ENCODE measurements at places on chromosomes 12 and 14.
A peak's percentile ranks its signal among the peaks of the same experiment; 100 is the strongest.

- DNase-seq = peak; percentile 17
Measured at GRCh38 chr12:107759410-107759809, 1.5 kb downstream of the PRDM4 start.

GRCh38 chr12:122984612-122985337, 4.3 kb downstream of the ARL6IP4 start:
- no peak for DNase-seq

- DNase-seq = no peak
Measured at GRCh38 chr12:2560356-2560755, 234.4 kb upstream of the FKBP4 start.

GRCh38 chr12:72234886-72235285, 37.3 kb upstream of the TRHDE start:
- DNase-seq = no peak

- no peak for DNase-seq
Measured at GRCh38 chr14:50364792-50365191, 31.9 kb downstream of the CDKL1 start.

GRCh38 chr12:127771546-127771945, 495.4 kb upstream of the TMEM132C start:
- DNase-seq = no peak

GRCh38 chr12:132833341-132833740, 4.7 kb upstream of the GOLGA3 start:
- DNase-seq = no peak

- DNase-seq = no peak
Measured at GRCh38 chr12:12653922-12654321, 42.1 kb downstream of the GPR19 start.

DNA sequence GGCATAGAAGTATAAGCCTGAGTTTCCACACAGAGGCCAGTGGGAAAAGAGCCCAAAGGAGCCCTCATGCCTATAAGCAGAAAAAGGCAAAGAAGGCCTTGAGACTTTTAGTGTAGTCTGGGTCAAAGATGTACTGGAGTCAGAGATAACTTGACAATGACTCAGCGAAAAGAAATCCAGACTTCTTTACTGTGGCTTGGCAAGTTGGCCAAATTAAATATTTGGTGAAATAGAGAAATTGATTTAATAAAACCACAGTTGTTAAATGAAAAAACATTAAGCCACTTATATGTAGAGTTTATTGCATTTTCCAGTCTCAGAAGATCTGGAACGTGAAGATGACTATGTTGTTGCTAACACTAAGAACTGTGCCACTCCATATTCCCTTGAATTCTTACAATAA, 105.1 kb downstream of the TMTC3 start:
- no peak for DNase-seq

DNA sequence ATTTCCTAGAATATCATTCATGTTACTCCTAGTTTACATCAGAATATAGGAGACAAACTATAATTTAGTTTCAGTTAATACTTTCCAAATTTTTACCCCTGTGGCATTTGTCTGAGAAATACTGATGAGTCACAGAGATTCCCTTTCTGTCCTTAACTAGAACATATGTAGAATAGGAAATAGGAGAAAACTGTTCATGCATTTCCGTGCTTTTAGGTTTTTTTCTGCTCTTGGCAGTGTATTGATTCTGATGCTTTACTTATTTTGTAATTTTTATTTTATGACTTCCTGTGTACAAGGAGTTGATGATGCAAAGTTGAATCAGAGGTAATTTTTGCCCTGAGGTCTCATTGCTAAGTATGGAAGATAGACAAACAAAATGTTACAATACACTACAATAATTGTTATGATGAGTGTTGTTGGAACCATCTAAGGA, 23.0 kb downstream of the MNAT1 start:
- no peak for DNase-seq

- DNase-seq = no peak
Measured at GRCh38 chr14:36580141-36580855, 2.1 kb downstream of the NKX2-8 start.

DNA sequence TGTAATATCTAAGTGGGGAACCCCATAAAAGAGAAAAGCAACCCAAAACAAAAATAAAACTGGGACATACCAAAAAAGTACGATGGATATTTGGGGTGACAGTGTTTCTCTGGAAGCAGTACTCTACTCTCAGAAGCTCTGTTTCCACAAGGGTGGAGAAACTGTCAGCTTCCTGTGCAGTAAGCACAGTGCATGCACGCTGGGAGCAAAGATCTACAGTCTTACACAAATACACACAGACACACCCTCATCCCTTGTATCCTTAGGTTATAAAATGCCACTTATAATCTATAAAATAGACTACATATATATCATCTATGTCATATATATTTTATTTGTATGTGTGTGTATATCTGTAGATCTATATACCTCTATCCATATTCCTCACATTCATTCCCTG, 225.8 kb upstream of the SOX5 start:
- no peak for DNase-seq

GRCh38 chr14:88851587-88851986, 27.1 kb downstream of the TTC8 start:
- no peak for DNase-seq

DNA sequence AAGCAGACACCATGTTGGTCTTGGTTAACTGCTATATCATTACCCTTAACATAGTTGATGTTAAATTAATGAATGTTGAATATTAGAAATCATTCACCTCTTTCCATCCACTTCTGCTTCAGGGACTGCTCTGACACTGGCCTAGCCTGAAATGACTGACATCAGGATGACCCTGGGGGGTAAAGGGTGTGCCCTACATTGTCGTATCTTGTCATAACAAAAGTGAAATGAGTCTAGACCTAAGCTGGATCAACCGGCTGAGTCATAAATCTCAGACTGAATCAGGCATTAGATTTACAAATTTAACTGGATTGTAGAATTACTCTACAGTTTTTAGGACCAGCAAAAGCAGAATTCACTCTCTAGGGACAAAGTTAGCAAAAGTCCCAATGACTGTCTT, 35.3 kb downstream of the KICS2 start:
- no peak for DNase-seq

- DNase-seq = no peak
Measured at GRCh38 chr14:104871145-104871655, 6.1 kb downstream of the CEP170B start.

DNA sequence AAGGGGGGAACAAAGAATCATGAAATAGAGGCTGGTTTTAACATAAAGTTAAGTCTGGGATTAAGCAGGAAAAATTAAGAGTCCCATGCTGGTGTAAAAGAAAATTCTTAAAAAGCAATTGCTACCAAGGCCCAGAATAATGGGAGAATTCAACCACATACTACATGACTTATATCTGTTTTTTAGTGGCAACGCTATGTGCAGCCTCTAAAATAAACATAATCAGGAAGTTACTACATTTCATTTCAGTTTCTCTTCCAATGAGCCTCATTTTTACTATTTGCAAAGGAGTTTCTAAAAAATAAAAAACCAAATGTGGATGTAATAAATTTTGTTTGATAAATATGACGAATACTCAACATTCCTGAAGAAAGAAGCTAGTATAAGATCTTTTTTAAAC, 58.1 kb downstream of the CPNE8 start:
- no peak for DNase-seq

DNA sequence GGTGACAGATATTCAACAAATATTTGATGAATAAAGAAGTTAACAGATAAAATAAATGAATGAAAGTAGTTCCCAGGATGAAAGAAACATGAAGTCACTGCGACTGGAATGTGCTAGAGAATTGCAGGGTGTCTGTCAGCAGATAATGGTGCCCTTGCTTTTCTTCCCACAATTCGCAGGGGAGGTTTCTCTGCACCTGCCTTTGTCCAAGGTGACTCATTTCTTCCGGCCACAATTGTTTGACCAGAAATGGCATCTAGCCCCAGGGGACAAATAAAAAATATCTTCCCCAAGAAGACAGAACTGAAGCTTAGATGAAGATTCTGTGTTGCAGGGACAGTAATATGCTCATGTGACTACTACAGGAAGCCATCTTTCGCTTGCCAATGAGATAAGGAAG, 316.1 kb upstream of the TBX3 start:
- DNase-seq = no peak

GRCh38 chr14:105026033-105026785, 5.3 kb upstream of the CDCA4 start:
- DNase-seq = no peak

DNA sequence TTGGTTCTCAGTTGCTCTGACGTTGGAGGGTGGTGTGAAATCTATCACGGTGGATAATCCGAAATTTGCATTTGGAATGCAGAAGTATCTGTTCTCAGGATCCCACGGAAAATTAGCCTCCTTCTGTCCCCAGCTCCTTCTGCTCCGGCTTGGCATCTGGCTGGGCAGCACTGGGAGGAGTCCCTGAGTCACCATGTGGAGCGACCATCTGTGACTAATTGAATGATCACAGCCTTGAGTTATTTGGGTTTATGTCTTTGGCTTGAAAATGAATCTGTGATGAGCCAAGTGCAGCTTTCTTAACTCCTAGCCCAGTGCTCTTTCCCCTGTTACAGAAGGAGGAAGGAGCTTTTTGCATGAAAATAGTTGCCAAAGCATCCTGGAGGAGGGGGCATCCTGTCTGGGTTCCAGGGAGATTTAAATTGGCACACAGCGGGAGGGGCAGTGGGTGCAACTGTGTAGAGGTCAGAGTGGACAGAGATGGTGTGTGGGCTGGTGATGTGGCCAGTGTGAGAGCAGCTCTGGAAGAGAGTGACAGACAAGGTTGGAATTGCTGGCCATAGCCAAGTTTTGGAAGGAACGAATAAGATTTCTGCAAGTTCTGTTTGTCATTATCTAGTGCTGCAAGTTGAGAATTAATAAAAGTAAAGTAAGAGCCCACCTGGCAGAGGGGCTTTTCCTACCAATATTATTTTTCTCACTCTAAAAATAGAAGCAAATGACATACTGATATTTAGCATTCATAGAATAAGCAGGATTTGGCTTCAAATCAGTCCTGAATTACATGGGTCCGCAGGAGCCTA, 74.4 kb downstream of the SLC24A4 start:
- no peak for DNase-seq

DNA sequence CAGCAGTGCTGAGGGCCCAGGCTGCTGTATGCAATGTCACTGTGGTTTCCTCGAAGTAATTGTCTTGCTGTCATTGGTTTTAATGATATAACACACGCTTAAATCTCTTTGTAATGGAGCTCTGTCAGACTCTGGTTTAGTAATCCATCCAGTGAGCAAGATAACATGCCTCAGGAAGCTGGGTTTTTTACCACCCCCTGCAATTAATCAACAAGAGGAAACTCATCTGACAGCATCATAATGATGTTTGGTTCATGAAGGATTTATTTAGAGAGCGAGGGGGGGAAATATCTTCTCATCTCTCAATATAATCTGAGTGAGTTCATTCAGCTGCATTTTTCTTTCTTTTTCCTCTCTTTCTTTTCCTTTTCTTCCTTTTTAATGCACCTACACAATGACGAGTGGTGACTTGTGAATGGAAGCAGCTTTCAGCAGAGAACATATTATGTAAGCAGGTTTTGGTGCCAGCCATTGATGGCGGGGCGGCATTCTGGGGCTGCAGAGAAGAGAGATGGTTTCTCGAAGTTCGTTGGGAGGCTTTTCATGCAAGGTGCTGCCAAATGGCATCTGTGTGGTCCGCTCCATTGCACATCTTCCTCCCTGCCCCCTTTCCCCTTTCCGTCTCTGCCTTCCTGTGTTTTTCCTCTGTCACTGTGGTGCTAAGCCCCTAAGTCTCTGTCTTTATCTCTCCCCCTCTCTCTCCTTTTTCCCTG, 6.7 kb downstream of the RPH3A start:
- no peak for DNase-seq

DNA sequence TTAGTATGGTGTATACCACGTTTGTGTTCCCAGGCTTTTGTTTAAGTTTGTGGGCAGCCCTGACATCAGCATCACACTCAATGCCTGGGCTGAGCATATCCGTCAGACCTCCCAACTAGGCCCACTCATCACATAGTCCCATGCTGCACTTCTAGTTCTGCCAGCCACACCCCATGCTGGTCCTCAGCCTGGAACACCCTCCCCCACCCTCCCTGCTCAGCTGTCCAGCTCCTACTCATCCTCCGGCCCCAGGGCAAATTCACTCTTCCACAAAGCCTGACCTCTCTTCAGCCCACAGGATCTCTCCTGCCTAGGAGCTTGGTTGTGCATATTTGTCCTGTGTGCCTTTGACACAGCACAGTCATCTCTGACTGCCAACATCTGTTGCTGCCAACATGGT, 3.9 kb upstream of the ENDOU start:
- no peak for DNase-seq

- no peak for DNase-seq
Measured at GRCh38 chr12:113333877-113334785, 778 bp downstream of the SLC8B1 start.

DNA sequence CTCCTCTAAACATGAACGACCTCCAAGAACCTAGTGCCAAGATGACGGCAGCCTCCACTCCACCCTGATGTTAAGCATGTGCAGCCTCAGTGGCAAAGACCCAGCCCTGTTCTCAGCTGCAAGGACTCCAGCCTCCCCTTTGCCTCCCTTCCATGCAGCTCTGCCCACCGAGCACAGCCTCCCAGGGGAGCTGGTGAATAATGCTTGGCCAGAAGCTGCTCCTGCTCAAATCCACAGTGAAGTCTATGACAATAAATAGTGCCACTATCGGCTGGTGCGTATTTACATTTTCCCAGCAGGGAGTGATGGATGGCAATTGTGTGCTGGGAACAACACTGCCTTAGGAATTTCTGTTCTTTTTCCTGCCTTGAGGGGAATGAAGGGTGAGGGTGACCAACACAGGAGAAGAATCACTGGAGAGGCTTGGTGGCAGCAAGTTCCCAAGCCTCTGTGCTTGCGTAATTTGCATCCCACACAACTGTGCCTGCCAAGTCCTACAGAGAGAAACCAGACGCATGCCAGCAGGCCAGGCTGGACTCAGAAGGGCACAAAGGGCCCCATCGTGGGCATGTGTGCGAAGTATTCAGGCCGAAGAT, 29.9 kb upstream of the TC2N start:
- DNase-seq = no peak

GRCh38 chr12:57759360-57759980, 4.6 kb downstream of the MARCHF9 start:
- DNase-seq = peak; percentile 46

- no peak for DNase-seq
Measured at GRCh38 chr14:26319139-26319864, 278.5 kb downstream of the NOVA1 start.

DNA sequence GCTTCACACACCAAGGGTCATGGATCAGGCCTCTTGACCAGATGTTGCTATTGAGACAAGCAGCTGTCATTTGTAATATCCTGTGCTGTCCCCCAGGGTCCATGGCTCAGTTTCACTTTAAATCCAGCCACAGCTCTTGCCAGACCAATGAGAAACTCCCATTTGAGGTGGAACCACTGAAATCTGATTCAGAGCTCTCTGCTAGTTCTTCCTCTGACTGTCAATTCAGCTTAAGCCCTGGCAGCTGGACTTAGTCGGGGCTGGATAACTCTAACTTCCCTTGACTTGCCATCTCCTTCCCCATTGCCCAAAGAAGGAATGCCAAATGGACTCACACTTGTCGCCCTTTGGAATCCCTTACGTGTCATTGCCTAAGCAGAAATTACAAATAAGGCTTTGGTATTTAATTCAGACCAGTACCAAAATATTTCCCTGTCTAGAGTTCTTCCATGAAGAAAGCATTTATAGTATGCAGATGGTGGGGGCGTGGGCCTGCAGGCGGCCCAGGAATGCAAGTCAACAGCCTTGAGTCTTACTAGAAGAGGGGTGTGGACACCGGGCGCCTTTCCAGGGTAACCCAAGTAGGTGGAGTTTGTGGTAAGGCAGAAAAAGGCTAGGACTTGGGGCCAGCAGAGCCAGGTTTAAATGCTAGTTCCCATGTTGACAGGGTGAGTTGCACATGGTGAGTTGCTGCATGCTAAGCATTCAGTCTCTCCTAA, 96.9 kb upstream of the TMPO start:
- DNase-seq = no peak

Measured in activated CD8-positive, alpha-beta memory T cell treated with anti-CD3 and anti-CD28 coated beads, Interleukin-2, amount 50 U/mL, for 4 hours (primary cell).